Activated CD4-positive, alpha-beta T cell treated with anti-CD3 and anti-CD28 coated beads, Interleukin-2, amount 50 U/mL, for 1 hour (primary cell): ENCODE measurements at places on chromosomes 16 and 17.

- DNase-seq, result no peak
Measured at GRCh38 chr16:57534881-57535658, 1.3 kb downstream of the CCDC102A start.

DNA sequence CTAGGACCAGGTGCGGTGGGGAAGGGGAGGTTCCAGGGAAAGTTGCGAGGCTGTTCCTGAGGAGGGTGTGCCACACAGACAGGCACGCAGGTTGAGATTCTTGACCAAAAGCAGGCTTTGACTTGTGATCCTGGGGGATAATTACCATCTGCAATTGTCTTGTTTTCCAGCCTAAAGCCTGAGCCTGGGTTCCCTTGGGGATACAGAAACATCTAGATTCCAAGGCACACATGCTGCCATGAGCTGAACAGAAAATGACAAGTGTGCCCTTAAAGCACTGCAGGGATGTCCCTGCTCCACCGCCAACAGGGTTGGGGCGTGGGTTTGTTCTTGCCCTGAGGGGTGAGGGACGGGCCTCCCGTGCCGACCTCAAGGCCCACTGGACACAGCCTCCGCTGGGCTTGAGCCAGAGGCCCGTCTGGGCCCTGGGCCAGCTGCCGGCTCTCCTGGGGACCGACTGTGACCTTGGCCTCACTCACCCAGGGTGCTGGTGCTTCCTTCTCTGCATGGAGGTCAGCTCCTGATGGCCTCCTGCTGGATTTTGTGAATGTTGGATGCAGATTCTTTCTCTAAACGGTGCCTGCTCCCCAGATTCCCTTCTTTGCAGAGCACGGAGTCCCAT is 14.0 kb downstream of the CA5A start:
- DNase-seq, result no peak

- DNase-seq, result peak; percentile 50
Measured at GRCh38 chr17:64984851-64985521, 65.7 kb upstream of the LRRC37A3 start.

DNA sequence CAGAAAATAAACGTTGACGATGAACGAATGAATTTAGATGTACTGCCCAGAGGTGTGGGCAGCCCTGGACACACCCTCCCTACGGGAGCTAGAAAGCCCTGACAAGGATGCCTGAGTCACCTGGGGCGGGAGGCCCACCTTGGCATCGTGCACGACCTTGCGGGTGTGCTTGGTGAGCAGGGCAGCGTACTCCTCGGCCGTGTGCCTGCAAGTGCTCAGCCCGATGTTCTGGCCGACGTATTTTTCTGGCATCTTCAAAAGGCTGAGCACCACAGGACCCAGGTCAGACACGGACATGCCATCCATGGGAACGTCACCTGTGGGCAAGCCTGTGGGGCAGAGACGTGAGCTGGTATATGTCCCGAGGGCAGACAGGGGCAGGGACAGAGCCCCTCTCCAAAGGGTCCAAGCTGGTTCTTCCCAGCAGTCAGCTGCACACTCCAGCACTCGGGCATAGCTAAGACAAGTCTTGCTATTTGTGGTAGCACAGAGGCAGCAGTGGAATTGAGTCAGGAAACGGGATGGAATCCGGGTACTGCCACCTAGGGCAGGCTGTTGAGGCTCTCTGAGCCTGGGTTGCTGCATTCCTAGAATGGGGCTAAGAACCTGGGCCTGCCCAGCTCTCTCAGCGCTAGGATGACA is 10.8 kb downstream of the NMRAL1 start:
- no peak for DNase-seq

- DNase-seq, result no peak
Measured at GRCh38 chr17:18015593-18015992, 23.4 kb downstream of the ATPAF2 start.

- no peak for DNase-seq
Measured at GRCh38 chr16:55037046-55037445, 106.4 kb downstream of the IRX5 start.

- no peak for DNase-seq
Measured at GRCh38 chr16:65117811-65118448, 3.9 kb downstream of the CDH11 start.
